Fibroblast of gingiva (primary cell): ENCODE measurements at places on chromosomes 7 and 10.

DNA sequence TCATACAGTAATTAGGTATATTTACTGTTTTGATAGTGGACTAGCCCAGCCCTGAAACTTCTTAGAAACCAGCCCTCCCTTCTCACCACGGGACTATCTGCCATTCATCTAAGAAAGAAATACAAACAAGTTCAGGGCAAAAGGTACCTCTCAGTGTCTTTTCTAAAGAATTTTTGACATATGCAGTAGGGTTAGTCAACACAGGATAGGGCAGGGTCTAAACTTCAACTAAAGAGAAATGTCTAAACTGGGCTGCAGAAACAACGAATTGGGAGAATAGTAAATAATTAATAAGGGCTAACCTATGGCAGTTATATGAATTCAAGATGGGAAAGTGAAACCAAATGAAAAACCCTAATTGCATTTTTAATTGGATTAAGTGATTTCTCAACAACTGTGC is 496.6 kb downstream of the INHBA start:
- DNase-seq = no peak

- no peak for DNase-seq
Observed at GRCh38 chr10:71158251-71158650, 54.1 kb upstream of the UNC5B start.

- DNase-seq = no peak
Observed at GRCh38 chr7:2231992-2232765, 566 bp downstream of the MAD1L1 start.

DNA sequence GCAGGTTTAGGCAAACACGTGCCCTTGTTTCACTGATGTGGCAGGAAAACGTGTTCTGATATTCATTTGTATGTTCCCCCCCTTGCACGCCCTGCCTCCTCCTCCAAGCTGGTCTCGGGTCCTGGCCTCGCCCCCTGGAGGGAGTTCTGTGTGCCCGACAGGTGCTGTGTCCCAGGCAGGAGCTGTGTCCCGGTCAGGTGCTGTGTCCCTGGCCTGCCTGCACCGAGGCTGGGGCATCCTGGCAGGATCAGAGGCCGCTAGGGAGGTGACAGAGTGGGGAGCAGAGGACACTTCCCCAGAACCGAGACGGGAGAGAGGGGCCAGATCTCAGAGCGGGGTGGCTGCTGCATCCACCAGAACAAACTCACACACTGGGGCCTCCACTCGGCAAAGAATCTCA is 45.3 kb downstream of the PRKAG2 start:
- DNase-seq = no peak

DNA sequence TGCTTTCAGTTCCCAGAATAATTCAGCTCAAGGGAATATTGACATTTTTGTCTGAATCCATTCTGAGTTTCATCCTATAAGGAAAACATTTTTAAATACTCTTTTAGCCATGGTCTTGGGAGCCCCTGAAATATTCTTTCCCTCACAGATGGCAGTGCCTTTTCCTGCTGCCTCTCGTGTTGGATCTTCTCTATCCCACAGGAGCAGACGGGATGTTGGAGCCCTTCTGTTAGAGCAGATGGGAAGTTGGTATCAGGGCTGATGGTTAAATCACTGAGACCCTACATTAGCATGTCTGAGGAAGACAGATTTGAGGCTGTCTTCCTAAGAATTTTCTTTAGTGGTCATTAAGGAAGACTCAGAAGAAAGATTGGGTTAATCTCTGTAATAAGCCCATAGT is 737.8 kb downstream of the LRMDA start:
- no peak for DNase-seq

DNA sequence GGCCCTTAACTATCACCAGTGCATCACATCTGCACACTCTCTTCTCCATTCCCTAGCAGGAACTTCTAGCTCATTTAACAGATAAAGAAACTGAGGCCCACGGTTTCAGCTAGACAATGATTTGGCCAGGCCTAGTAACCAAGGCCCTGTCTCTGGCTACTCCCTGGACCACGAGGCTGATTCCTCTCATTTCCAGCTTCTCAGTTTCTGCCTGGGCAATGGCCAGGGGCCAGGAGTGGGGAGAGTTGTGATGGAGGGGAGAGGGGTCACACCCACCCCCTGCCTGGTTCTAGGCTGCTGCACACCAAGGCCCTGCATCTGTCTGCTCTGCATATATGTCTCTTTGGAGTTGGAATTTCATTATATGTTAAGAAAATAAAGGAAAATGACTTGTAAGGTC is 13.5 kb downstream of the AQP1 start:
- no peak for DNase-seq

GRCh38 chr10:11515596-11516430 is 95.6 kb downstream of the USP6NL start:
- DNase-seq = peak; percentile 54

- DNase-seq = no peak
Observed at GRCh38 chr10:1489801-1490200, 247.5 kb downstream of the ADARB2 start.
